ENCODE measurements at places on chromosomes 4 and X.

GRCh38 chr4:25098964-25099891 is 61.0 kb downstream of the SEPSECS start:
- peak; percentile 67 for DNase-seq

DNA sequence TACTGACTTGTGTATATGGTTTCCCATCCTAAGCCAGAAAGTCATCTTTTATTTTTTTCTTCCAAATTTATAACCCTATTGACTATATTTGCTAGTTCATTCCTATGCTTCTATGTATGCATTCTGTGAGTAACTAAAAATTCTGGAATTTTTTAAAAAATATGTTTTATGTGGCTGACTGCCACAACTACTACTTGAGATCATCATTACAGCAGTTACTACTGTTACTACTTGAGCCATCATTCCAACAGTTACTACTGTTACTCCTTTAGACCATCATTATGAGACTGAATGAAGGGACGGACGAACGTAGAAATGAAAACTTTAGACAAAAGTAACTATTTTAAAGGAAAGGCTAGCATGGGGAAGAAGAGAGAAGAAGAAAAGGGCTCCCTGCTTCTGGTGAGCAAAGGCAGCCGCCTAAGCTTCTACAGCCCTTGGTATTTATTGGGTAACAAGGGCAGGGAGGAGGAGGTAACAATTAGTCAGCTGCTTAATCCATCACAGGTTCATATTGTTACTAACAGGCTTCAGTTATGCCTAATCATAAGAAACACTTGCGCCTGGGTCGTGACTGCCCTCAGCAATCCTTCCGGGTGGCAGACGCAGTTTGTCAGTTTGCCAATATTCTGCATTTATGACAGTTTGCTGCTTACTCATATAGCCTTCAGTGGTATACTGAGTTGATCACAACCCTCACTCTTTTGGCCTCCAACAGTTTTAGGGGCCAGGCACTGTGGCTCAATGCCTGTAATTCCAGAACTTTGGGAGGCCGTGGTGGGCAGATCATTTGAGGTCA is 80.4 kb downstream of the PDLIM5 start:
- DNase-seq, result peak; percentile 28

- DNase-seq, result peak; percentile 44
Observed at GRCh38 chrX:40104985-40105834, 7.5 kb upstream of the BCOR start.

DNA sequence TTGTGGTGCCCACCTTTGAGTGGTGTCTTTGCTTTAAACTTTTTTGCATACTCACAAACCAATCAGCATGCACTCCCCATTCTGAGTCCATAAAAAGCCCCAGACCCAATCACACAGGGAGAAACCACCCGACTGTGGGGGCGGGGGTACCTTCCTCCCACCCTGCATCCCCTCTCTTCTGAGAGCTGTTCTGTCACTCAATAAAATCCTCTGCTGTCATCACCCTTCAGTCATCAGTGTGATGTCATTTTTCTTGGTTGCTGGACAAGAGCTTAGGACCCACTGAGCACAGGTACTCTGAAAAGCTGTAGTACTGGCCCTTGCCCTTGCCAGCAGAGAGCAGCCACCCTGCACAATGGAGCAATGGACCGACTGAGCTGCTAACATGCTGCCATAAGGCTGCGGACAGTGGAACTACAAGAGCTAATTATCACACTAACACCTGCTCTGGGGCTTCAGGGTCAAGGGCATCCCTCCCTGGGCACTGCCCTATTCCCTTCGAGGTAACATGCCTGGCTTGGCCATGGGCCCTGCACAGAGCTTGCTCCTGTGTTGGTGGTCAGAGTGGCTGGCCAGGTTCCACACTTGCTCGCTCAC is 62.9 kb upstream of the PGRMC2 start:
- no peak for DNase-seq

DNA sequence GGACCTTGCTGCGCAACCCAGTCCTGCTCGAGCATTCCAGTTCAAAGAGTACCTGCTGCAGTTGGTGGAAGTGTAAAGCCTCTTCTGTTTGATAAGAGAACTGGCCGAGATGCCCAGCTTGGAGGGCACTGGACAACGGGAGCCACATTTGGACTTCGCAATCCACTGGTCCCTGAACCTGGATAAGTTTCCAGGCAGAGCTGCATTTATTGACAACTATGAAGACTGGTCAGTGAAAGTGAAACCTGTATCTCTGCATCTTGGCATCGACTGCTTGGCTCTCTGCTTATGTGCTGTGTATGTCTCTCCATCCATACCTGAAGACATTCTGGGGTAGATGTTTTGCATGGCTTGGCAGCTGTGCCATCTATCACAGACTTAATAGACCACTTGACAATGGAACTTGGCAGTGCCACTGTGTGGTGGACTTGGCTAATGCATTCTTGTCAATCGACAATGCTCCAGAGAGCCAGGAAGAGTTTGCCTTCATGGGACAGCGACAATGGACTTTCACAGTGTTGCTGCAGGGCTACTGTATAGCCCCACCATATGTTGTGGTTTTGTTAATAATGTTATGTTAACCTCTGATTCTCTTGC is 43.5 kb upstream of the ZBTB33 start:
- DNase-seq, result no peak

DNA sequence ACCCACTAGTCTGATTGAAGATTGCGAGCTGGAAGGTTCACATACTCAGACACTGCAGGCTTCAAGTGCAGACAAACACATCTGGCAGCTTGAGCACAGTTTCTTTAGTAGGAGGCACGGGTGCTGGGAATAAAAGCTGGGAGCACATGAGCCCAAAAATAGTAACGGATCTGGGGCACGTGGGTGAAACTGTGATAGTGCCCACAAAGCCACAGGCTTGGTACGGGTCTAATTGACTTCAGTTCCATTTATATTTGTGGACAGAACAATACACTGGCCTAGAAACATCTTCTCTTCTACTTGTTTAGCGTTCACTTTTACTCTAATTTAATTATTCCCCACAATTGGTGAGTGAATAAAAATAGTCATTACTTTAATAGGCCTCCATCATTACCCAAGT is 2370.7 kb downstream of the PCDH7 start:
- DNase-seq, result no peak

GRCh38 chrX:16856744-16857143 is 13.4 kb downstream of the RBBP7 start:
- no peak for DNase-seq

DNA sequence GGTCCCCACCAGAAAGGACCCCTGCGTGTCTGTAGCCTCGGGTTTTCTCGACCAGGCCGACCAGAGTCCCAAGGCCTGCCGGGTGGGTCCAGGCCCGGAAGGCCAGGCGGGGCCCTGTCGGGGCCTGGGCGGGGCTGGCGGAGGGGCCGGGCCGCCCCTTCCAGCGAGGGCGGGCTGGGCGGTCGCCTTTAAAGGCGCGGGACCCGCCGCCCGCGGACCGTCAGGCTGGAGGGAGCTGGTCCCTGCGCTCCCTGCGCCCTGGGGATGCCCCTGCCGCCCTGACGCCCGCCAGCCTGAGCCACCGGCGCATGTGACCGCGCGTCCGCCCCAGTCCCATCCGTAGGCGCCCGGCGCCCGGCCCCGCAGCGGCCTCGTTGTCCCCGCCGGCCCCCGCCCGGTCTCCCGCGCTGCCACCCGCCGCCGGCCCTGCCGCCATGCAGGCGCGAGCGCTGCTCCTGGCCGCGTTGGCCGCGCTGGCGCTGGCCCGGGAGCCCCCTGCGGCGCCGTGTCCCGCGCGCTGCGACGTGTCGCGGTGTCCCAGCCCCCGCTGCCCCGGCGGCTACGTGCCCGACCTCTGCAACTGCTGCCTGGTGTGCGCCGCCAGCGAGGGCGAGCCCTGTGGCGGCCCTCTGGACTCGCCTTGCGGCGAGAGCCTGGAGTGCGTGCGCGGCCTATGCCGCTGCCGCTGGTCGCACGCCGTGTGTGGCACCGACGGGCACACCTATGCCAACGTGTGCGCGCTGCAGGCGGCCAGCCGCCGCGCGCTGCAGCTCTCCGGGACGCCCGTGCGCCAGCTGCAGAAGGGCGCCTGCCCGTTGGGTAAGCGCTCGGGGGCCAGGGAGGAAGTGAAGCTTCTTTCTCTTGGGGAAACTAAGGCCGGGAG is at the start of gene HTRA3:
Gene HTRA3 (plus strand): TSS at position 220 of the 883 bp plus-strand sequence. CDS start 215 bp downstream, at position 435.
- peak; percentile 71 for DNase-seq

GRCh38 chr4:120055162-120055561 is 11.5 kb downstream of the MAD2L1 start:
- DNase-seq, result no peak

- peak; percentile 66 for DNase-seq
Observed at GRCh38 chr4:48752726-48753125, 27.4 kb downstream of the FRYL start.

DNA sequence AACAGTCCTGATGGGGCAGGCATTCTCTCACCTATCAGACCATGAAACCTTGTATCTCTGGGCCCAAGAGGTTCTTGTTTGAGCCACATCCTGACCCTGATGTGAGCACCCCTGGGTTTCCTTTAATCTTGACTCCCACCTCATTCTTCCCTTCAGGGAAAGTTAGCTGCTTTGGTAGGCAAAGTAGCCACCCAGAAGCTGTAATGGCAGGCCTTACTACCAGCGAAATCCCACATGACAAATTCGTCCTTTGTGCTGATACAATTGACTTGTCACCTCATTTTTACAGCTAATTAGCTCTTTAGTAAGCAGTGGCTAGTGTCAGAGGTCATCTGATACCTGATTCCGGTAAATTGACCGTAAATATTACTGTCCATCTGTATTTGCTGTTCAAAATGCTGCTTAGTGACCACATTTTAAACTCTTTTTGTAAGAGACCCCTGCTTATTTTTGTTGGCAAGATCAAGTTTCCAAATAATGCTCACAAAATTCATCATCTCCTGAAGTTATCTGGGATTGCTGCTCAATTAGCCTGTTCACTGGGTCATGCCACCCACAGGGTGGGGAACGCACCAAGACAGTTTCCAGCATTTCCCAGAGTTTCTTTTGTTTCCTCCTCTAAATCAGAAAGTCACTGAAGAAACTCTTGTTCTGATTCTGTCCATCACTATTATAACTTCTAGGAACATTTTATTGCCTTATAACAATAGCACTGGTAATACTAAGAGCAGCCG is 329.7 kb downstream of the GPAT3 start:
- no peak for DNase-seq

- peak; percentile 83 for DNase-seq
Observed at GRCh38 chr4:38717604-38718003, 53.6 kb downstream of the KLF3 start.

GRCh38 chr4:99724067-99724466 is 66.4 kb upstream of the C4orf54 start:
- no peak for DNase-seq

GRCh38 chr4:151025759-151026158 is 10.7 kb upstream of the LRBA start:
- DNase-seq, result no peak

DNA sequence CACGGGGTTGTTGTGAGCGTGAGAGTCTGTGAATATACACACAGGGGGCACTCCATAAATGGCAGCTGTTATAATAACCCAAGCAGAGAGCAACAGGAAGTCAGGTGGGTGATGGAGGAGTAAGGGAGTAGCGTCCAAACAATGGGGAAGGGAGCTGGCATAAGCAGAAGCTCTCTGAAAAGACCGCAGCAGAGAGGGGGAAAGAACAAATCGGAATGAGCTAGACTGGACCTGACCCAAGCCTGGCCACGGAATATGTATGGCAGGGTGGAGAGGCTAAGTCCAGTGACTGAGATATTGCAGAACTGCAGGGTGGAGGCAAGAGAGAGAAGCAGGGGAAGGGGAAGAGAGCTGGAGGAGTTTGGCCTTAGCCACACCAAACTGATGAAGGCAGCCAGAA is 6.5 kb upstream of the GJB1 start:
- DNase-seq, result no peak

- peak; percentile 72 for DNase-seq
Observed at GRCh38 chr4:41202820-41203568, 11.3 kb downstream of the APBB2 start.

- DNase-seq, result peak; percentile 39
Observed at GRCh38 chr4:108168671-108169523, at the start of gene LEF1. Gene LEF1 (minus strand): TSS chr4:108168932. CDS start chr4:108167767, 1,165 bp downstream.

- no peak for DNase-seq
Observed at GRCh38 chr4:30882995-30883675, 163.0 kb downstream of the PCDH7 start.

- no peak for DNase-seq
Observed at GRCh38 chrX:107619885-107620322, 8.4 kb upstream of the PRPS1 start.

DNA sequence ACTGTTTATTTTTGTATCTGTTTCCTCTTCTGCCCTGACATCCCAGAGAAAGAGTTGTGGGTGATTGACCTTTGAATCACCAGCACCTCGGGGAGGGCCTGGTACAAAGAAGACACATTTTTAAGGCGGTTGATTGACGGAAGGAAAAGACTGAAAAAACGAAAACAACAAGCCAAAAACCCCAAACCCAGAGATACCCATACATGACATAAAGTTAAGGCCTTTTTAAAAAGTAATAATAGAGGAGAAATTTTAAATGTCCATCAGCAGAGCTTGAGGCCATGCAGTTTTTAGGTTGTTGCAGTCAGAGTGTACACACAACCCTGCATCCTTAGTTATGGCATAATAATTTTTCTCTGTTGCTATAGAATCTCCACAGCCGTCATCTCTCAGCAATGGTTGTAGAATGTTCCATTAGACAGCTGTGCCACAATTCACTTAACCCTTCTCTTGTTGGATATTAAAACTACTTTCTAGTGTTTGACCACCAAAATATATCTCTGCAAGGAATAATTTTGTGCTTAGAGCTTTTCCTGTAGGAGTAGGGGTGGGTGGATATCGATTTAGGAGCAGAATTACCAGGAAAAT is 110.2 kb downstream of the GNL3L start:
- DNase-seq, result no peak

DNA sequence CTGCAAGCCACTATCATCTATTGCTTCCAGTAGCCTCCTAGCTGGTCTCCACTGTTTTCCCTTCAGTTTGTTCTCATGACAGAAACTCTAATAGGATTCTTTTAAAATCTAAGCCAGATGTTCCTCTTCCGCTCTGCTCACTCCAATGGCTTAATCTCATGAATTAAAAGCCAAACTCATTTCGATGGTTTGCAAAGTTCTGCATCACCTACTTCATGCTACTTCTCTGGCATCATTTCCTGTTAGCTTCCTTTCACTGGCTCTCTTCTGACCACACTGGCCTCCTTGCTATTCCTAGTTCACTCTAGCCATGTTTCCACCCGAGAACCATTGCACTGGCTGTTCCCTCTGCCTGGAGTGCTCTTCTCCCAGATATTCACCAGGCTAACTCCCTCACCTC is 102.0 kb upstream of the LSM6 start:
- no peak for DNase-seq
